ENCODE measurements at places on chromosomes 2 and 18. TPM values are rescaled to one million over a fixed set of nuclear protein-coding genes. Genes with fewer than 3 reads are reported as not detected.

TMEM178A gene
- not detected for polyA plus RNA-seq

CPLX4 gene
- polyA plus RNA-seq, result not detected

DNA sequence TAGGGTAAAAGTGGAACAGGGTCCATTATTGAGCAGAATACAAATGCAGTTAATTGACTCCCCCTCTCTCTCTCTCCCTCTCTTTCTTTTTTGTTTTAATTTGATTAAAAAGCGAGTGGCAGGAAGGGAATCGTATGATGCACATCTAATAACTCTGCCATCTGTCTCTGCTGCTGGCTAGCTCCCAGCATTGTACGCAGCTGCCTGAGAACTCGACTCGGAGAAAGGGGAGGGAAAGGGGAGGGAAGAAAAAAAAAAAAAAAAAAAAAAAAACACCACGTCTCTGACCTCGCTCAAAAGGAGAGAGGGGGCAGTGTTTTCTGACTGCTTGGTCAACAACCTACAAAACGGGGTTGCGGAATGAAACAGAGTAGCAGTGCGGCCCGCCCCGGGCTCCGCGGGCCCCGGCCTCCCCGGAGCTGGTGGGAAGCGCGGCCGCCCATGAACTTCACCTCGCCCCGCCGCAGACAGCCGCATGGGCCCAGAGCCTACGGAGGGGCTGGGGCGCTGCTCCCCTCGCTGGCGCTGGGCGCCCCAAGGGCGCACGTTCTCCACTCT, 265.7 kb downstream of the TCF4 start:
- no peaks in the 10 kb centered on the region for H3K36me3 ChIP-seq
- peak overlapping the region; percentile 91 for H3K4me3 ChIP-seq
- no peaks in the 10 kb centered on the region for H3K27me3 ChIP-seq
- H3K4me1 ChIP-seq, result no peaks in the 10 kb centered on the region
- H3K27ac ChIP-seq, result peak overlapping the region; percentile 84

DNA sequence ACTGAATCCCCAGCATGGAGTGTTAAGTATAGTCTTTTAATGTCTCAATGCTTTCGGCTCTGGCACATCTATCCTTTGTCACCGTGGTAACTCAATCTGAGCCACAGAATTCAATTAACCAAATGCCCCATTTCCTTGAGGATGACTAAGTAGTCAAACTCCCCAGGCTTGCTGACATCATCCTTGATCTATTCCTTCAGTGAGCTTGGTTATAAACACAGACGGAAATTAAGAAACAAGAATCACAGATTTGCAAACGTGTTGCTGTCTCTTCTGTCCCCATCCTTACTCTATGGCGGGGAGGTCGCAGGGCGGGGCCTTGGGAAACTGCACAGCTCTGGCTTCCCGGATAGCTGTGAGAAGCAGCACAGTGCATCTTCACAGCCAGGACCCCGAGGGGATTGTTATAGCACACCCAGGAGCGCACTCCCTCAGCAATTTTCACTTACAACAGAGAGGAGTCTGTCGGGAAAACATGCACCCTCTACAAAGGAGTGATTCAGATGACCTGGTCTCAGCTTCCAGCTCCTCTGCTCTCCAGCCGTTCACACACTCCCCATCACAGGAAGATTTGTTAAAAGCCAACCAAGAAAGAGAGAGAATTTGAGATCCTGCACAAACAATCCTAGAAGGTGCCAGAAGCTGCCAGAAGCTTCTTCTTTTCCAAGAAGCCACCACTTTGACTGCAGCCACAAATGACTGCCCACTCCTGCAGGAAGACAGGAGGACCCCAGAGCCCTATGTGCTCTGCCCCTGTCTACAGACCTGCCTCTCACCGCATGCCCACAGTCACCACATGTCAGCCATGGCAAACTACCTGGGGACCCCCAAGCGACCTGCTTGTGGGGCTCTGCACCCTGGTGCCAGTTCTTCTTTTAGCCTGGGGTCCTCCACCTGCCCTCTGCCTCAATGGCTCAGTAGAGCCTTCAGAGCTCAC, 44.9 kb upstream of the YWHAQ start:
- H3K36me3 ChIP-seq, result no peaks in the 10 kb centered on the region
- no peaks in the 10 kb centered on the region for H3K4me1 ChIP-seq
- no peak overlapping the region for H3K4me3 ChIP-seq
- H3K27me3 ChIP-seq, result 0 out of 2 replicates have a peak, but pooled peaks cover 2% of the 10 kb centered on the region

DNA sequence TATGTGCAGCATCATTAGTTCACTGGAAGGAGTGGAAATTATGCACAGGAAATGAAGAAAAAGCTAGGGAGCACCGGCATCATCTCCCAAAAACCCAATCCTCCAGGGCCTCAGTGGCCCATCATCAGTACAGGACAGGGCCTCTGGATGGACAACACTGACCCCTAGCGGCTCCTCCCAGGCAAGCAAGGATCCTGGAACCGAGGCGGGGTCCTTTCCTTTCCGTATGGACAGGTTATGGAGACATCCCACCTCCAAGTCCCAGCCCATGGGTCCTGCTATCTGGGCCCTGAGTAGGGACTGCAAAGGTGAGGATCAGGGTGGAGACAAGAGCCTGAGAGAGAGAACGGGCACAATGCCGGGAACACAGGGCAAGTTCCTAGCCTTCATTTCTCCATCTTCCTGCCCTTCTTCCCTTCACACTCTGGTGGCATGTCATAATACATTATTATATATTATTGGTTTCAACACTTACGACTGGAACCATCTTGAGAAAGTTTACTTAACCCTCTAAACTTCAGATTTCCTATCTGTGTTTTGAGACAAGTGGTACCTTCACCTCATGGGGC, 68.2 kb downstream of the ZNF516 start:
- H3K4me1 ChIP-seq, result no peaks in the 10 kb centered on the region
- no peak for DNase-seq
- H3K4me3 ChIP-seq, result no peak overlapping the region

GRCh38 chr2:117071556-117072102, 742.9 kb upstream of the DDX18 start:
- no peak for DNase-seq
- H3K4me1 ChIP-seq, result no peaks in the 10 kb centered on the region
- H3K36me3 ChIP-seq, result no peaks in the 10 kb centered on the region
- no peak overlapping the region for H3K4me3 ChIP-seq
